ENCODE measurements at places on chromosomes 6 and 20. TPM values are rescaled to one million over a fixed set of nuclear protein-coding genes. Genes with fewer than 3 reads are reported as not detected.

The CRISP2 gene
- total RNA-seq: not detected

The BPIFB2 gene
- not detected for total RNA-seq

The SNAI1 gene
- 2.0 TPM for total RNA-seq

The TBXT gene
- not detected for total RNA-seq

Measured in dermis lymphatic vessel endothelial cell (primary cell).